ENCODE measurements at places on chromosomes 5 and 9.

DNA sequence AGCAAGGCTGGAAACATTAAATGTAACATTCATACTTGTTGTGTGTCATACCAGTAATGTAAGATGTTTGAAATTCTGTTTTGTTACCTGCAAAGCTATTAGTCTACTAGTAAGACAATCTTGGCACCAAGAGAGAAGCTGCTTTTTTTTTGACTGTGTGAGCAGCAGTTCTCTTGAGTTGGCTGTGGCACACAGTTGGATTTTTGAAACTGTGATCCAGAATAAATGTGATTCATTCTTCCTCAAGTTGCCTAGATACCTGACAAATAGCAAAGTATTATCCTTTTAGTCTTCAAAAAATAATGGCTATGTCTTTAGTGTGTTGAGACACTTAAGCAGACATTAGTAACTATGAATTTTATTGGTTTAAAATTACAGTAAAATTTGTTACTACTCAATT lies 57.2 kb upstream of the HAPLN1 start:
- no peak for DNase-seq

GRCh38 chr5:106521701-106522100 lies 1149.0 kb downstream of the EFNA5 start:
- no peak for DNase-seq

GRCh38 chr9:117747386-117747970 lies 43.3 kb downstream of the TLR4 start:
- DNase-seq, result no peak

DNA sequence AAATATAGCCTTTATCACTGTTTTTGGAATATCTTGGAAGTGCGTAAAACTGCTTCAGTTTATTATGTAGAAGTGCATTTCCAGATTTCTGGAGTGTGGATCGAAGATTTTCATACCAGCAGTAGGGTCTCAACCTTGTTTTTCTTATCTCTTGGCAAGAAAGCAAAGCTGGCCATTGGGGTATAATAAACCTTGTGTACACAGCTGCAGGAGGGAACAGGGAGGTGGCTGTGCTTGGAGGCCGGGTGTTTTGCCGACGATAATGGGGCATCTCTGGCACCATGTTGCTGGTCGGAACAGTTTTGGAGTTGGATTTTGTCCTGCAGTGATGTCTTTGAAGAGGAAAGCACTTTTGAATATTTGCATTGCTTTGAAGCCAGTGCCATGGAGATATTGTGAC lies 308.8 kb upstream of the DMRT1 start:
- no peak for DNase-seq

GRCh38 chr9:109599711-109600110 lies 101.6 kb upstream of the PTPN3 start:
- DNase-seq, result no peak

DNA sequence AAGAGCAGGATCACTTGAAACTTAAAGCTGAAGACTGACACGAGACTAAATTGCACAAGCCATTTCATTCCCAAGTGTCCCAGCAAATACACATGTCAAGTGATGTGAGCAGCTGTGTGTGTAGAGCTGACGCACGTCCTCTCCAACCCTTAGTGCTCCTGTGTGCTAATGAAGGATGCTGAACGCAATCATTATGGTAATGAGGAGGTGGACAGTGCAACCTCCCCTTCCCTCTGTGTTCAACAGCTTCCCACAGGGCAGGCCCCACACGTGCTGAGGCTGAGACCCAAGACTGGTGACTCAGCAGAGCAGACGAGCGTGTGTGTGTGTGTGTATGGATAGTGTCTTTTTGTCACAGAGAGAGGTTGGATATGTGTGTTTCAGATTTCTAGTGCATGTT lies 702.1 kb downstream of the SEMA5A start:
- DNase-seq, result no peak

DNA sequence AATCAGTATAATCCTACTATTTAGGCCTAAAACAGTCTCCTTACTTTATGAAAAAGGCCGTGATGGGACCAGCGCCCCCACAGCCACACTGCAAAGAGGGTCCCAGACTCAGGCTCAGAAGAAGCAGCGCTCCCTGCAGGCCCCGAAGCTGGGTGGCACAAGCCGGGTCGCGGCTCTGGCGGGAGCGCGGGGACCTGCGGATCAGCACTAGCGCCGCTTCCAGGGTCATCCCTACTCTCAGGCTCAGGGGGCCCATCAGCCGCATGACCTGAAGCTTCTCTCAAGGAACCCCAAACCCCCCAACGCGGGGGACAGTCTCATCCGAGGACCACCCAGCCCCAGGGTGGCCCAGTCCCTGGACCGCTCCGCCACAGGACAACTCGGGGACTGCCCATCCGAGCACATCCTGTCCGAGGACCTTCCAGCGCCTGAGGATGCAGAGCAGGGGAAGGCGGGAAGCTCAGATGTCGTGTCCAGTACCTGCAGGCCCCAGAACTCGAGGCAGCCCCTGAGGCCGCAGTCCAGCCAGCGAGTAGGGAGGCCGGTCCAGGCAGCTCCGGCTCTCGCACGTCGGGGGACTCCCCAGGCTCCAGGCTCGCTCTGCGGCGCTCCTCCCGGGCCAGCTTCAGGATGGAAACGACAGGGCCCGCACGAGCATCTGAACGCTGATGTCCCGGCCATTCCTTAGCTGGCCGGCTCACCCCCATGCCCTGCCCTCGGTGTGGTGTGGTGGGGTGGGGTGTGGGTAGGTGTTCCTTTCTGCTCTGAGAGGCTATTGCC lies 32.4 kb upstream of the CDK20 start:
- no peak for DNase-seq

DNA sequence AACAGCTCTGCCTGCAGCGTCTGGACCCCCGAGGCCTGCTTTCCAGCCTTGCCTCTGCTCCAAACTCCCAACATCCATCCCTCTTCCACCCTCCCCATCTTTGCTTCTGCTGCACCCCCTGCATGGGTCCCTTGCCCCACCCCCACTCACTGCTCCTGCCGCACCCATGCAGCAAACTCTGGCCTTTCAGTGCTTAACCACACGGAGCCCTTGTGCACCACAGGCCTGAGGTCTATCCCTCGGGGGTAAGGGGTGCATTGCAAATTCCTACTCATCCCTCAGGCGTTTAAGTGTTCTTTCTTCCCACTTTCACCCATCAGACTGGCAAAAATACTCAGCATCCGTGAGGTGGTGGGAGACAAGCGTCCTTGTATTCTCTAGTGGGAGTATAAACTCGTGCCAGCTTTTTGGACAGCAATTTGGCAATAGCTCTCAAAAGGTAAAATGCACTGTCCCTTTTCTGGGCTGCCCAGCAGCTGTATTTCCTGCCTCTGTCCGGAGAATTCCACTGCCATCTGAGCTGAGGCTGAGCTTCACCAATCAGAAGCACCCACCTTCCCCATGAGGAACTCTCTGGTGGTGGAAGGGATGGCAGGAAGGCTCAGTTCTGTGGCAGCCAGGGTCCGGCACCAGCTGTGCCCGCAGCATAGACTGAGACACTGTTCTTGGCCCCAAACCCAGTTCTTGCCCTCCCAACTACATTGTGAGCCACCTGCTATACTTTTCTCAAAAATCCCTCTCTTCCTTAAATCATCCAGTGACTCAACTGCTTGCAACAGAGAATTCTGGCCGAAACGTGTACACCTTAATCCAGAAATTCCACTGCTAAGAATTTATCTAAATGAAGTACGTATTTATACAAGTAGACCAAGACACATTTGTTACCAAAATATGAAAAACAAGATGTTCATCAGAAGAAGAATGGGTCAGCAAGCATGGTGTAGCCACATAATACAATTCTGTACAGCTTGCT lies 15.0 kb downstream of the PSMB7 start:
- DNase-seq, result no peak

GRCh38 chr9:88391236-88391635 lies 3.0 kb downstream of the SPIN1 start:
- DNase-seq, result no peak

- no peak for DNase-seq
Measured at GRCh38 chr5:121158451-121158850, 693.2 kb upstream of the FTMT start.

DNA sequence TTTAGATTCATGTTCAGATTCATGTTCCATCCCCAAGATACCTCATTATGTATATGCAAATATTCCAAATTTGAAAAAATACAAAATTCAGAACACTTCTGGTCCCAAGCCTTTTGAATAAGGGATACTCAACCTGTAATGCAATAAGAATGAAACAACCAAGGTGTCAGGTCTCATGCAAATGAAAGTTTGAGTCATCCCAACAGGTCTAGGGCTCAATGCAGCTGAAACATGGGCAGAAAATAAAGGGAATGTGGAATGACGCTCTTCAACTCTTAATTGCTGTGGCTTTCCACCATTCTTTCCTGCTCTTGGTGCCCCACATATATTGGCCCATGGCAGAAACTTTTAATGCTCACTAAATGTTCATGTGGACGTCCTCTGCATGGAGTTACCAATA lies 107.3 kb upstream of the DAPK1 start:
- DNase-seq, result no peak

- no peak for DNase-seq
Measured at GRCh38 chr5:82387001-82387818, 109.1 kb upstream of the RPS23 start.

- DNase-seq, result no peak
Measured at GRCh38 chr5:44246986-44247385, 142.2 kb downstream of the FGF10 start.

- no peak for DNase-seq
Measured at GRCh38 chr9:20244271-20244670, 378.0 kb downstream of the MLLT3 start.

DNA sequence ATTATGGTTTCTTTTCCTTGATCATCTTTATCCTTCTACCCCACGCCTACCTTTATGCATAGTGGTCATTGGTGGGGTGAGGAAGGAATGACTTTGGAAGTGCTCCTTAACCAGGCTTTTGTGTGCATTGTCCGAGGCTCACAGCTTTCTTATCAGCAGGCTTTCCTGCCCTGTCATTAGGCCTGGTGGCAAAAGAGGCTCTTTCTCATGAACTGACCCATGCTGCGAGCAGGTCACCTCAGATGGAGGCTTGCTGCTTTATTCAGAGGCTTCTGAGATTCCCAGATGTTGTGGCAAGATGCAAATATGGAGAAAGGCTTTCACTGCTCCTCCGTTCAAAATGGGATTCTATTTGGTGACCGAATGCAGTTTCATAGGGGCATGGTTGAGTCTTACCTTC lies 57.4 kb upstream of the DMRTA1 start:
- DNase-seq, result no peak

- DNase-seq, result no peak
Measured at GRCh38 chr9:115939065-115939765, 214.4 kb upstream of the PAPPA start.

DNA sequence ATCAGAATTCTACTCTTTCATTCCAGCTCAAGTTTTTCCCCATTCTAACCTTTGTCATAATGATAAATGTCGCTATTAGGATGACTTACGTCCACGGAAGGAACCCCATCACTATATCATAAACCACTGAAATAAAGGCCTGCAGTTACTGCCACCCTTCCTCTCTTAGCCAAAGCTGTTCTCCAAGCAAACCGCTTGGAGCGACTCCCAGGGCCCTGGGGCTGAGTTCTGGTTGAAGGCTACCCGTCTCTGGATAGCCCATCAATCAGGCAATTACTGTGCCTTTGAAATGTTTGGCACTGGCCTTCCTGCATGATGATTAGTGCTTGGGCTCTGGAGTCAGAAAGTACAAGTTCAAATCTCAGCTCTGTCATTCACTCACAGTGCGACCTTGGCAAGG lies 386.0 kb downstream of the SPOCK1 start:
- DNase-seq, result no peak

- DNase-seq, result no peak
Measured at GRCh38 chr5:170691657-170692056, 91.9 kb upstream of the GABRP start.

DNA sequence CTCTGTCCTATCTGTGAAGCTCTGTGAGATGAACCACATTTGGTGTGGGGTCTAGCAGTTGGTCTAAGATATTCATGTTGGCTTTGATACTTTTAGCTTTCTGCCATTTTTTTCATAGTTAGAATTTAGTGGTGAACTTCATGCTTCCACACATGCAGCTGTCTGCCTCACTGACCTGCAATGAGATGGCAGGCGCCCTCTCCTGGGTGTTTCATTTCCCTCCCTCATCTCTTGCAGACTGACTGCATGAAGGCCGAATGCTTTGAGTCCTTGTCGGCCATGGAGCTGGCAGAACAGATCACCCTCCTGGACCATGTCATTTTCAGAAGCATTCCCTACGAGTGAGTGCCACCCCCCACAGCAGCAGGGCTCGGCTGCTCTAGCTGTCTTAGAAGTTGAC lies 26.1 kb upstream of the CKMT2 start:
- no peak for DNase-seq

DNA sequence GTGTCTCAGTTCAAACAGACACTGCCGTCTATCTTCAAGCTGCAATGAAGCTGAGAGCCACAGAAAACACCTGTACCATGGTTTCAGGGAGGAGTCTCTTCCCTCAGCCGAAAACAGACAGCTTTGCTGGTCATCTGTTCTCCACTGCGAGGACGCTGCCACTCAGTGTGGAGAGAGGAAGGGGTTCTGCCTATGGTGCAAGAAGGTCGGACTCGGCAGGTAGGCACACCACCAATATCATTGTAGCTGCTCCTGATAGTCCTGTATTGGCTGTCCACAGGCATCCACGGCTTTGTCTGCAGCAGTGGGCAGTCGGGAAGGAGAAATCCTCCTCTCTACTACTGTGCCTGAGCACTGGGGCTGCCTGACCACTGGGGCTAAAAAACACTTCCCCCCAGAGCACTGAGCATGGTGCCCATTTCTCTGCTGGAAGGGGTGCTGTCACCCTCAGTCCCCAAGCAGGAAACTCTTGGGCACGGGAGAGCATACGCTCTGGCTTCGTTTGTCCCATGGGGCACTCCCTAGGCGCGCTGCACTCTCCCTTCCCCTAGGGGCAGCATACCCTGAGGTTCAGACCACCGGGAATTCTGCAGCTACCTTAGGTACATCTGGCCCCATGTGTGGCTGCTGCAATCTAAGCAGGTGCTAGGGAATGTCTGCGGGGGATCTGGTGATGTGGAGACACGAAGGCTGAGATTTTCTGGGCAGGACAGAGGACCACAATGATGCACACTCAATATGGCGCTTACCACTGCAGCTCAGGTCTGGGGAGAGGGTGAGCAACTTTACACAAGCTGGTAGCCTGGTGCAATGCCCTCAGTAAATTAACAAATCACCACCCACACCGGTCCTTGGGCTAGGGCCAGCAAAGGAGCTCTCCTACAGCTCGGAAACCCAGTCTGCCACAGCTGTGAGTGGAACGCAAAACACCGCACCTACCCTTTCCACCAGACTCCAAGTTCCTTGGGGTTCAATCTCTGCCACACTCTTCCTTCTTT lies 880.9 kb upstream of the SEMA6A start:
- DNase-seq, result no peak

DNA sequence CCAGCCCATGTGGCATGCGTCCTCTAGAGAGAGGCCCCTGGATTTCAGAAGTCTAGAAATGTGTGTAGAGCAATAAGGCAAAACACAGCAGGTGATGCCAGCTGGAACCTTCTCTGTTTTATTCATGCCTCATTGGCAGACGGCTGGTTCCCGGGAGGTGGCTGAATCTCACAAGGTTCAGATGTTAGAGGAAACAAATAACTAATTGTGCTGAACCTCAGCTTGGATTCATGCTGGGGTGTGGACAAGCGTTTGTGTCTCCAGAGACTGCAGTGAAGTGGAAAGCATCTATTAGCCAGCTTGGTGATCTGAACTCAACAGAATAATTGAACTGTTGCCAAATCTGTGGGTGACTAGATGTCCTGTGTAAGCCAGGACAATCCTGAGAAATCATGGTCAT lies 131.1 kb upstream of the NR4A3 start:
- DNase-seq, result no peak

All from activated CD8-positive, alpha-beta memory T cell treated with anti-CD3 and anti-CD28 coated beads for 48 hours (primary cell).